OCI-LY7 (cell line): ENCODE measurements at places on chromosomes 7 and 10. TPM values are rescaled to one million over a fixed set of nuclear protein-coding genes. Genes with fewer than 3 reads are reported as not detected.

DNA sequence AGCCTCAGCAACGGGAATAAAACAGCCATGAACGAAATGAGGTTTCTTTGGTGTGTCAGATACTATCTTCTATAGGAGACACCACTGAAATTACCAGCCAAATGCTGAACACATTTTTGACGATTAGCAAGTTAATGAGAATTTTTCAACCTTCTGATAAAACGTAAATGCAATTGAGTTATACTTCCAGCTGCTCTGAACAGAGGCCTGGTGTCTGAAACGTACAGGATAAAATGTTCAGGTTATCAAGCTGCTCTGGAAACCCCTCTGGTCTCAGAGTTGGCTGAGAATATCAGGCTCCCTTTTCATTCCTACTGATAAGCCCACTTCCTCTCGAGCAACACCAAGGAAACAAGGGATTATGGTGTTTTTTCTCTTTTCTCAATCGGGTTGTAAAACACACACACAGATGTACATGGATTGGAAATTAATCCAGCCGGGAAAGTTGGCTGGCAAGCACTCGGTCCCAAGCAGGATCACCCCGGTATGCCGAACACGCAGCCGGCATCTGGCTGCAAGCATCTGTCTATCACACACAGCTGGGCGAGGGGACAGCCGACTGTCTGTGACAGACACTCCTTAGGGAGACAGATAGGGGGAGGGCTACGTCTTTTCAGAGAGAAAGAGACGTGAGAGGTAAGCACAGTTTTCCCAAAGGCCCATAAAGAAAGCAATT lies 171.8 kb downstream of the PRKAG2 start:
- DNase-seq = no peak

DNA sequence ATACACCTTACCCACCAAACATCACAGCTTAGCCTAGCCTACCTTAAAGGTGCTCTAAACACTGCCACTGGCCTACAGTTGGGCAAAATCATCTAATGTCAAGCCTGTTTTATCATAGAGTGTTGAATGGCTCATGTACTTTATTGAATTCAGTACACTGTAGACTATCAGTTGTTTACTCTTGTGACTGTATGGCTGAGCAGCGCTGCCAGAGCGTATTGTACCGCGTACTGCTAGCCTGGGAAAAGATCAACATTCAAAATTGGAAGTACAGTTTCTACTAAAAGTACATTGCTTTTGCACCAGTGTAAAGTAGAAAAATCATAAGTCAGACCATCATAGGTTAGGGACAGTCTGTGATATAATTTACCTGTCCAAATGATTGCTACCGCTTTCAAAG lies 226.8 kb downstream of the PRPF18 start:
- no peak for DNase-seq

DNA sequence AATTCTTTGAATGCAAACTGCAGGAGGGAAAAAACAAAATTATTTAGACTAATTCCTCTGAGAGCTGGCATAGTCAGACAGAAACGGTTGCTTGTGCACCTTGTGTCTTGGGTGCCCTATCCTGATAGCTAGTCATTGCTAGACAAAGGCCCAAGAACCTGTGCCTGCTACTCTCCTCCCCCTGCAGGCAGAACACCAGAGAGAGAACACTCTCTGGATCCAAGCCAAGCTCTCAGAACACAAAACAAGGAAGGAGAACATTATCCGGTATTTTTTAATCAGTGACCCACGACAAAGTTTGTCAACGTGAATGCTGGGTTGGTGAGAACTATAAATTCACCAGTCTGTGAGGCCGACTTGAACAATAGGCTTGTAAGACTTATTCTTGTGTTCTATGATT lies 18.8 kb upstream of the PPP1R9A start:
- no peak for DNase-seq

Gene C10orf90
- total RNA-seq = not detected in 2 replicates

Gene PPP1R9A
- total RNA-seq = not detected in 2 replicates
